ENCODE measurements at places on chromosomes 5 and 9.
A peak's percentile ranks its signal among the peaks of the same experiment; 100 is the strongest.

GRCh38 chr5:167448376-167448775 lies 843.1 kb upstream of the WWC1 start:
- DNase-seq: no peak

DNA sequence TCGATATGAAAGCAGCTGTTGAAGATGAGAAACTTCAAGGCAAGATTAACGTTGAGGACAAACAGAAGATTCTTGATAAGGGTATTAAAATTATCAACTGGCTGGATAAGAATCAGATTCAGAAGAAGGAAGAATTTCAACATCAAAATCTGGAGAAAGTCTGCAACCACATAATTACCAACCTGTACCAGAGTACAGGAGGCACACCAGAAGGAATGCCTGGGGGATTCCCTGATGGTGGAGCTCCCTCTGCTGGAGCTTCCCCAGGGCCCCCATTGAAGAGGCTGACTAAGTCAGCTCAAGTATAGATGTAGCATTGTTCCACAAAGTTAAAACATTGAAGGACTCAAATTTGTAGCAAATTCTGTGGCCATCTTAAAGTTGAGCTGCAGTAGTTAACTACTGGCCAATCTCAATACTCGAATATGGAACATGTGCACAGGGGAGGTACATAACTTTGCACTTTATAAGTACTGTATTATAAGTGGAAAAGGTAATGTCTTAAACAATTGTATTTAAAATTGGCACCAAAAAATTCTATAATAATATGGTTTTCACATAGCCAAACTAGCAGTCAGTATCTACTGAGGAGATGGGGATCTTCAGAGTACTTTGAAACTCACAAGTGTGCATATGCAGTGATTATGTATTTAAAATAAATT lies 237.5 kb downstream of the CHSY3 start:
- DNase-seq: peak; percentile 24

DNA sequence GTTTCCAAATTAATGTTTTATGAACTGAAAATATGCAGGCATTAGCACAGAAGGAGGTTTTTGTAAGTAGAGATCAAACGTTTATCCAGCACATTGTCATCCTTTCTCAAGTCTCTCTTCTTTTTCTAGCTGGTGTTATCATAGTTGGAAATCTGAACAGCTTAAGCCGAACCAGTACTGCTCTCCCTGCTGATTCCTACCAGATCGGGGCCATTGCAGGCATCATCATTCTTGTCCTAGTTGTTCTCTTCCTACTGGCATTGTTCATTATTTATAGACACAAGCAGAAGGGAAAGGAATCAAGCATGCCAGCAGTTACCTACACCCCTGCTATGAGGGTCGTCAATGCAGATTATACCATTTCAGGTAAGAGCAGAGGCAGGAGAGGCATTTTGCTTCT lies 72.1 kb upstream of the PRRC1 start:
- no peak for DNase-seq

DNA sequence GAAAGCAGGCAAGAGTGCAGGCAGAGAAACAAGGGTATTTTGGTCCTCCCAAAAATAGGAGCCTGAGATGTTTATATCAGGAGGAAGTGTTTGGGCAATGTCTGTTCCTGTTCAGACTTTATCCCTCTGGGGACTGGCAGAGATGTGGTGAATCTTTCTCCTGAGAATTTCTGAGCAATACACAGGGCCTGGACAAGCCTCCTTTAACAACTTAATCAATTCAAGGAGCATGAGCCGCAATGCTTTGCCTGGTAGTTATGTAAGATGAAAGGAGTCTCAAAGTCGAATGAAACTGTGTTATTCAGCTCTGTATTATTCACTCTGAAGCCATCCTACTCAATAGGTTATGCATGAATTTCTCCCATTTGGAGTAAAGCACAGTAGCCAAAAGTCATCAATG lies 365.6 kb downstream of the MAN2A1 start:
- no peak for DNase-seq

GRCh38 chr5:119187776-119188529 lies 117.1 kb downstream of the DMXL1 start:
- no peak for DNase-seq

Measured in A549 (cell line).